Aorta (tissue), 5 donors: ENCODE measurements at places on chromosomes 2 and 18.

- no peak for DNase-seq
These were observed 138.7 kb downstream of the PTGR3 start for GRCh38 chr18:75070235-75070624.

DNA sequence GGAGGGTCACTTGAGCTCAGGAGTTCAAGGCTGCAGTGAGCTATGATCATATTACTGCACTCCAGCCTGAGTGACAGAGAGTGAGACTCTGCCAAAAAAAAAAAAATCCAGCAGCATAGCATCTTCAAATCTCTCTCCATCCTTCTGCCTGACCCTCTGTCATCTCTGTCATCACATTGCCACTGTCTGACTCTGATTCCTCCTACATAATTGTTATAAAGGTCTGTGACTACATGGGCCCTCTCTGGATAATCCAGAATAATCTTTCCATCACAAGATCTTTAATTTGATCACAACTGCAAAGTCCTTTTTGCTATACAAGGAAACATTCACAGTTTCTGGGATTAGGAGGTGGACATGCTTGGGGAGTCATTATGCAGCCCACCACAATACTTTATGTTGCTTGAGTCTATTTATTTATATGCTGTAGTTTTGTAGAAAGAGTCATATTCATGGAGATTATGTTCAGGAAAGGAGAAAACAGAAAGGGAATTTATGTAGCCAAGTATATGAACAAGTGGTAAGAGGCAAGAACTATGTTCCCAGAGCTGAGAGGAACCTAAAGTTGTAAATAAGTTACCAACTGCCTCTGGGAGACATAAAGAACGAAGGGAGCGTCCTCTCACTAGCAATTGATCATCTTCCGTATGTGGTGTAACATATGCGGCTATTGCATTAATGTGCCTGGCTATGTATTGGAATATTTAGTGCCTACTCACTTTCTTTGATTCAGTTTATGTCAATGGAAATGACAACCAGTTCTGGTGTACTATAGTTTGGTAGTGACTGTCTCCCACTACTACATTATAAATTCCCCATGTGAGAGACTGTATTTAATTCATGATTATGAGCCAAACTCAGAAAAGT, 21.5 kb downstream of the RND3 start:
- no peak for DNase-seq

DNA sequence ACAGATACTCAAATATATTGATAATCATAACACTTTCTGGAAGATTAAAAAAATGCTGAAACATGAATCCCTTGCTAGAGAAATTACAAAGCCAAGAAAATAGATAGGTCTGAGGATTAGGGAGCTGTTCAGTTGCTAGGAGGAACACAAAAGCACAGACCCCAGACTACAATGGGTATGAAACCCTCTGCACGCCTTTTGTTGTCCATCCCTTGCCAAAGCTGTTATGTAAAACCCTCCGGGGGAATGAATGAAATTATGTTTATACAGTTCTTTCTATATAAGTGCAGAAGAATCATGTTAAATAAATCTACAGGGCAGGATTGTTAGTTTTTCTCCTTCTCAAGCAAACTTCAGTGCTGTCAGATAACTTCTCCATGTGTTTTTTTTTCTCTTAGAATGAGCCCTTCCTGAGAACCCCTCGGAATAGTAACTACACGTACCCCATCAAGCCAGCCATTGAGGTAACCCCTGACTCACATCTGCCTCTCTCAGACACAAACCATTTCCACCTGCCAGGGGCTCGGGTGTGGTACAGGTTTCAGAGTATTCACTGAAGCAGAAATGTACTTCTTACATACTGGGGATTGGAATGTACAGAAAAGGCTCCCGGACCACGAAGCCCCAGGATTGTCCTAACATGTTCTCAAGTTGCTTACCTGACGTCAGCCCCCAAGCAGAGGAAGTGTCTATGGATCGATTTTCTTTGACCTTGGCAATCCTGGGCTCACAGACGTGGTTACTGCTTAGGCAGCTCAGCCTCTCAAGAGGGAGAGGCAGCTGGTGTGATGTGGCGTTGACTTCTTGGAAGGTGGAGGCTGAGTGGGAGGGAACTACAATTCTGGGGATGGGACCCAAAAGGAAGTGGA, 118.0 kb downstream of the PLB1 start:
- DNase-seq = peak; percentile 26

DNA sequence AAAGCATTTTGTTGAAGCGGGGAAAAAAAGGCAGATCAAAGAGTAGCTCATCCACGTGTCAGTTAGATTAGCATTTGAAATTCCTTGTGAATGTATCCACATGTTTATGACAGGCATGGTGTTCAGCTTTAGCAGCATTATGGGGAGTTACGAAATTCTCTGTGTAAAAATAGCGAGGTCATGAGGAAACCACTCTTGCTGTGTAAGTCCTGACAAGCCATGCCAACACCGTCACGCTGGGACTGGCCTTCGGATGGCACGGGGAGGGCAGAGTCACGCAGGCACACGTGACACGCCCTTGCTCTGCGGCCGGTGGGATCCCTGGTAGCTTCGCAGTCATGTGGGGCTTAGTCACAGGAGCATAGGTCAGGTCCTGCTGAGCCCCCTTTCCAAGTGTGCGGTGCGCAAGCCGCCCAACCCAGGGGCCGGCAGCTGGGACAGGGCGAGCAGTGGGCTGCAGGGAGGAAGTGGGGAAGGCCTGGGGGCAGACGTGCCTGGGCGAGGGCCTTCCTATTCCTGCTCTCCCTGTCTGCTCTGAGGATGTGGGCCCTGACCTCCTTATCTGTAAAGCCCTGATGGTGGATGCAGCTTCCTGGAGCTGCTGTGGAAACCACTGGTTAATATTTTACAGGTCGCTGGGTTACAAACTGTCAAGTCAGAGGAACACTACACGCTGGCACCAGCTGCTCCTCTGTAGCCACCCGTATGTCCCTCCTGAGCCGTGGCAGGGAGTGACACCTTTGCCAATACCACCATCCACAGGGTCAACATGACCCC, 18.0 kb downstream of the MBP start:
- peak; percentile 96 for DNase-seq

GRCh38 chr2:119708241-119708640, 29.2 kb downstream of the TMEM177 start:
- no peak for DNase-seq

DNA sequence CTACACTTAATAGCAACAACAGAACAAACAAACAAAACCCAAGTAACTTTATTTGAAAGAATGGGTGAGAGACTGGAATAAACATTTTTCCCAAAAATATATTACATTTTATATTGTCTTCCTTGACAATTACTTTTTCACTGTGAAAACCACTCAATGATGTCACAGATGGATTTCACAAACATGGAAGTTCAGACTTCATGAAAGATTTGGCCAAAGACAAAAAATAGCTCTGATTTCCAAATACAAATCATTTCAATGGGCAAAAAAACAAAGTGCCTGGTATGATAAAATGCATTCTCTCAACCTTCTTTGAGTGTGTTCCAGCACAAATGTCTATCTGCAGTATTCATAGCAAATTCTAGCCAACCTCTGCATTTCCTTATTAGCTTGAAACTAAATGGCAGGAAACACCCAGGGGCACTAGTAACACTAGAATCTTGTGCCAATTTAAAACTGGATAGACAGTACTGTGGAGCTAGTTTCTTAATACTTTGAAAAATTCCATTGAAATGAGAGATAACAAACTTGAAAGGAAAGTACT, 28.5 kb upstream of the NAPG start:
- no peak for DNase-seq

GRCh38 chr2:29462293-29462692, 347.1 kb downstream of the CLIP4 start:
- no peak for DNase-seq

DNA sequence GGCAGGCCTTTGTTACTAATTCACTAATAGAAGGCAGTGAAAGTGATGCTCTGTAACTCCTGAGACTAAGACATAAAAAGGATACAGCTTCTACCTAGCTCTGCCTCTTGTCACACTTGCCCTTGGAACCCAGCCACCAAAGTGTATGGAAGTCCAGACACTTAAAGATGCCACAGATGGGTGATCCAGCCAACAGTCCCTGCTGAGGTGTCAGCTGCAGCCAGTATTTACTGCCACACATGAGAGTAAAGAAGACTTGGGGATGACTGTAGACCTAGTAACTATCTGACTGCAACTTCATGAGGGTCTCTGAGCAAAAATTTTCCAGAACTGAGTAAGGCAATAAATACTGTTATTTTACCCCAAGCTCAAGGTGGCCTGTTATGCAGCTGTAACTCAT, 8.8 kb downstream of the IMMT start:
- no peak for DNase-seq

DNA sequence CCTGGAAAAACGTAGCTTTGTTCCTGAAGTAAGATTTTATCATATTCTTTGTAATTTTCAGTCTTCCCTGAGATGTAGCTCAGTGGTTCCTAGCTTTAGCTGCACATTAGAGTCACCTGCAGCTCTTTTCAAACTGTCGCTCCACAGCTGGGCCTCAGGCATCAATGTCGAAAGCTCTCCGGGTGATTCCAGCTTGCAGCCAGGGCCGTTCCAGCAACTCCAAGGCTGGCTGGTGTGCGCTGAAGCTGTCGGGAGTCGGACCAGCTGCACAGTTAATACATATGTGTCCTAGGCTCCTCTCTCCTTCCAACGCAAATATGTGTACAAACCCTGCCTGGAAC, 609 bp upstream of the ZNF2 start:
- no peak for DNase-seq

DNA sequence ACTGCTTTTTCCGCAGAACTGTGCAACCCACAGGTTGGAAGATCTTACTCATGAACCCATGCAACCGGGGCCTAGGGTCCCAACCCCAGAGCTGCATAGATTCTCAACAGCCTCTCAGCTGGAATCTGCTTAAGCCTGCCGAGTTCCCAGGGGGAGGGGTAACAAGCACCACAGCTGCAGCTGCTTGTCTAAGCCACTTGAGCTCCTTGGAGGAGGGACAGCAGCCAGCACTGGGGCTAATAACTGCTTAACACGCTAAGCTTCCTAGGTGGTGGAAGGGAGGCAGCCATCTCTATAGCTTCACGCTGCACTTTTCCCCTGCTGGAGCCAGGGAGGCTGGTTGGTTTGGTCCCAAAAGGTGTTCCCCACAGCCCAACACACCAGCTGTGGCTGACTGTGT, 311.6 kb downstream of the DSC3 start:
- no peak for DNase-seq

GRCh38 chr2:97747716-97748115, 34.3 kb downstream of the ZAP70 start:
- no peak for DNase-seq

- DNase-seq = no peak
These were observed 21.9 kb downstream of the ASXL2 start for GRCh38 chr2:25856377-25856776.

DNA sequence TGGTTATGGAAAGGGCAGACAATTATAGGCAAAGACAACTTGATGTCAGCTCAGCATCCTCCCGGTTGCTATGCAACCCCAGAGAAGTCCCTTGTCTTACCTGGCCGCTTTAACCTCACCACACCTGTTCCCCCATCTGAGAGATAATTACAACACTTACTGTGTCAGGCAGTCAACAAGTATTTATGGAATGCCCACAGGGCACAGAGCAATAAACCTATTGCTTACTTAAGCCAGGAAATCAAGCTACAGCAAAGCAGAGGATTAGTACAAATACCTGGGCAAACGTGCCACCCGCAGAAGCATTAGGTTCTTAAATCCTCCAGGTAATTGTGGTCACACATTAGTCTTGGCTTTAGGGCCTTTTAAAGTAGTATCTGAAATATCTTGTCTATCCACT, 320.4 kb upstream of the REV1 start:
- no peak for DNase-seq

GRCh38 chr2:45736757-45737704, 85.6 kb downstream of the PRKCE start:
- no peak for DNase-seq

DNA sequence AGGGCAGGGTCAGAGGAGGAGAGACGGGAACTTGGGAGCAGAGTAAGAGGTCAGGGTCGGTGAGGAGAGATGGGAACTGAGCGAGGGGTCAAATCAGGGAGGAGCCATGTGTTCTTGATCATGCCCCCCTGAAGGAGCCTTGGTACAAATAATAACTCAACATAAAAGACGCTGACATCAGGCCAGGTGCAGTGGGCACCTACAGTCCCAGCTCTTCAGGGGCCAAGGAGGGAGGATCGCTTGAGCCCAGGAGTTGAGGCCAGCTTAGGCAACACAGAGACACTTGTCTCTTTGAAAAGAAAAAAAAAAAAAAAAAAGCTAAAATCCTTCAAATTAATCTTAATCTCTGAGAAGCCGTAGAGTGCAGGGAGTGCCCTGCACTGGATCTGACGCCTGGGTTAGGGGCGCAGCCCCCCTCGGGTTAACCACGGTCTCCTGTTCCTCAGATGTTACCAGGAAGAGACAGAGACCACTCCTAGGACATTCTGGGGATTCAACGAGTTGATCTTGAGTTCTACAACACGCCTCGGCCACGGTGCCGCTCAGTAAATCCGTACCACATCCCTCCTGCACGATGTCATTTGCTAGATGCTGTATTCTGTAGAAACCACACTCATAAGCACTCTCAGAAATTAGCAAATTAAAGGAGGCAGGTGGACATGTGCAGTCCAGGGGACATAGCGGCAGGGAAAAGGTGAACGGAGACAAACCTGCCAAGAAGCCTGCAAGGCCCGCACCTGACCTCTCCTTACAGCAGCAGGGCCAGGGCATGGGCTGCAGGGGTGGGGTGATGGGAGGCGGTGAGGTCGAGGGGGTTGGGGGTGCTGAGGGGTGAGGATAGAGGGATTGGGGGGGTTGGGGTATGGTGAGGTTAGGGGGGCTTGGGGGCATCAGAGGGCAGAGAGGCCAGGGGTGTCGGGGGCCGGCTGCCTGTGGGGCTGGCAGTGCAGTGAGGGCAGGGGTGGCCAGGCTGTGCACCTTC, 29.2 kb downstream of the SLC66A2 start:
- no peak for DNase-seq

DNA sequence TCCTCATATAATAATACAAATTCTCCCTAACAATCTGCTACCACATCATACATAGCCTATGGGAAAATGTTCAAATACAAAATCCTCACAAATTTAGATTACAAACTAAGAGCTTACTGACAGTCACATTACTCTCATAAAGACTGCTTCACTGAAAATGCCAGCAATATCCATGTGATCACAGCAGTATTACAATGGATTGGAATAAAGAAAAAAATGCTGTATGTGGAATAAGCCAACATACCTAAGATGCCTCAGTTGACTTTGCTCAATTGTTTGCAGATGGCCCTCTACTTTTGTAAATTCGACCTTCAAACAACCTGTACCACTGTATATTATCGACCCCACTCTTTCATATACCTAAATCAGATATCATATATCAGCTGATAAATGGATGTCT, 88.7 kb downstream of the DYM start:
- DNase-seq = no peak

DNA sequence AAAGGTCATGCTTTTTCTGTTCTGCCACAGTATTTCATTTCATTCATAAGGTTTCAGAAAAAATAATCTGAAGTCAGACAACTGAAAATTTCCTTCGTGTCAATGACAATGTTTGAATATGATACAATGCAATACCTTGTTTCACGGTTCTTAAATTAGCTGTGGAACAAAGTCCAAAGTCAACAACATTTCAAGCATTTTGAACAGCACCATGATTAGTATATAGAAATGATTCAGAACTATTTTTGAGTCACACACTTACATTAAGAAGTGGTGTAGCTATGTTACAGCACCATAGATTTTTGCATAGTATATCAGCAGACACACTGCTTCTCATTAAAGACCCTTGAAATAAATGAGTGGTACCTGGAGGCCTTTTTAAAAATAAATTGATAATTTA, 178.3 kb upstream of the DSEL start:
- DNase-seq = no peak
